ENCODE measurements at places on chromosomes 3 and 15.

GRCh38 chr3:94961423-94962100 is 898.7 kb downstream of the NSUN3 start:
- DNase-seq, result no peak
- no peaks in the 10 kb centered on the region for H3K27me3 ChIP-seq
- H3K27ac ChIP-seq, result no peak overlapping the region
- H3K4me3 ChIP-seq, result no peak overlapping the region

- no peak for DNase-seq
- no peak overlapping the region for H3K4me3 ChIP-seq
- H3K36me3 ChIP-seq, result peaks cover 3% of the 10 kb centered on the region
- H3K27ac ChIP-seq, result peak overlapping the region; percentile 11
Observed at GRCh38 chr3:120059081-120059864, 35.0 kb downstream of the GSK3B start.

DNA sequence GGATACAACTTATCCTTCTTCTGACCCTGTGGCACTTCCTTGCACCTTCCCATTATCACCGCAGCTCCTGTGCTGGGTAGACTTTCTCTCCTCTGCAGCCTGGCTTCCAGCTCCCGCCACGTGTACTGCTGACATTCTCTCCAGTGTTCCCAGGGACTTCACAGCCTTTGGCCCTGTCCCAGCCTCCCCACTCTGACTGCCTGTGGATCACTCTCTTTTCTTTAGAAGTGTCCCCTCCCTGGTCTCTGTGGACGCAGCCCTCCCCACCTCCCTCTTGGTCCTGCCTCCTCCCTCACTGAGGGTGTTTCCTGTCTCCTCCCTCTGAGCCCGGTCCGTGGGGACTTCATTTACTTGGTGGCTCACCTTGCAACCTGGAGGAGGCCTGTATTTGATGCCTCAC is 17.4 kb downstream of the PDIA5 start:
- H3K36me3 ChIP-seq, result no peaks in the 10 kb centered on the region
- no peaks in the 10 kb centered on the region for H3K27me3 ChIP-seq
- peaks cover 36% of the 10 kb centered on the region for H3K4me1 ChIP-seq
- H3K4me3 ChIP-seq, result no peak overlapping the region

DNA sequence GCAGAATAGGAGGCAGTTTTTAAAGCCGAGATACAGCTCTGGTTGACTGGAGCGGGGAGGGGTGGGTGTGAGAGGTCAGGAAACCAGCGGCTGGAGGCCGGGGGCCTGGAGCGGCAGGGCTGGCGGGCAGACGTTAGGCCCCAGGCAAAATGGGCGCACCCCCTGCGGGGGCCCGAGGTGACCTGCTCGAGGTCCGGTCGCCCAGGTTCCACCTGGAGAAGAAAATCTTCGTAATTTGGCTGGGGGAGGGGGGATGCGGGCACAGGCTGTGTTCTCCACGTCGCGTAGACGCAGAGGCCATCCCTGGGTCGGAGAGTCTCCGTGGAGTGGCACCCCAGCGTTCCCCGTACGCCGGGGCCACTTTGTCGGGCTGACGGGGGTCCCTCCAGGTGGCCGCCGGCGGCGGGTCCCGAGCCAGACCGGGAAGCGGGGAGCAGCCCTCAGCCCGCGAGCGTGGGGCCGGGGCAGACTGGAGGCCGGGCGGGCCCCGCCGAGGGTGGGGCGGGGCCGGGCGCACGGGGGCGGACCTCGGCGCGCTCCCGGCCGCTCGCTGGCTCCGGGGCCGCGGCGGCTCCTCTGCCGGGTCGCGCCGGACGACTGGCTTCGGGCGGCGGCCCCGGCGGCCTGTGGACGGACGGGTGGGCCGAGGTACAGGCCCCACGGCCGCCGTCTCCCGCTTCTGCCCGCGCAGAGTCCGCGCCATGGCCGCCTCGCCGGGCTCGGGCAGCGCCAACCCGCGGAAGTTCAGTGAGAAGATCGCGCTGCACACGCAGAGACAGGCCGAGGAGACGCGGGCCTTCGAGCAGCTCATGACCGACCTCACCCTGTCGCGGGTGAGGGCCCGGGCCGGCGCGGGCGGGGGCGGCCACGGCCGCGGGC is at the start of gene CRTC3:
Gene CRTC3, plus strand, starts transcription at position 553 of the 879 bp plus-strand sequence. Its CDS starts 149 bp downstream, at position 702.
- H3K36me3 ChIP-seq, result peaks cover 5% of the 10 kb centered on the region
- peak within 1 kb of the TSS; percentile 93 for H3K4me3 ChIP-seq
- peaks cover 38% of the 10 kb centered on the region for H3K4me1 ChIP-seq
- H3K27me3 ChIP-seq, result no peaks in the 10 kb centered on the region

DNA sequence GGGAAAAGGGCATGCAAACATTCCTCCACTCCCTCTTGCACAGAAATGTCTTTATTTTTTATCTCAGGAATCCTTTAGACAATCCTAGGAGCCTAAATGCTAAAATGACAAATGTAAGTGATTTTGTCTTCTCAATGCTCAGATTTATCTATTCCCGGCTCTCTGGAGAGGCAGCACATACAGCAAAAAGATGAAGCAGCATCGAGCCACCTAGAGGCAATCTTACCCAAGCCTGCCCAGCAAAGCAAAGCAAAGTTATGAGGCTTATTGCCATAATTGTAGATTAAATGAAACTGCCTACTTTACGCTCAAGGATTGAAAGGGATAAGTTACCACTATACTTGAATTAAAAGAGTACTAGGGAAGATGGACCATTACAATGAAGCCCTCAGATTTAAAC is 750.4 kb upstream of the NR2F2 start:
- peaks cover 2% of the 10 kb centered on the region for H3K36me3 ChIP-seq
- H3K4me1 ChIP-seq, result no peaks in the 10 kb centered on the region
- H3K4me3 ChIP-seq, result no peak overlapping the region

DNA sequence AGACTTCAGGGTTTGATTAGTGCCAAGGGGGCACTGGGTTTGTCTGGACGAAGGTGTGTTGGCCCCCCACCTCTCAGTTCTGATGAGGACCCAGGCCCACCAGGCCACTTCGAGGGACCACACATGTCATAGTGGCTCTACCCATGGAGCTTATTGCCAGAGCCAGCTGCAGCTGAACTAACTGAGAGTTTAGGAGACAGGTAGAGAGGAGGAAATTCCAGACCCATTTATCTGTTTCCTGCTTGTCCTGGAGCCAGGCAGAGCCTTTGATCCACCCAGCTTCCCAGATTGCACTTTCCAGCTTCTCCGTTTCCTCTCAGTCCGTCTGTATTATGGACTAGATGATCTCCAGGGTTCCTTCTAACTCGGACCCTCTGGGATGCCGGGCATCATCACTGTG is 20.9 kb downstream of the SLC24A1 start:
- no peaks in the 10 kb centered on the region for H3K36me3 ChIP-seq
- no peaks in the 10 kb centered on the region for H3K27me3 ChIP-seq
- no peak overlapping the region for H3K27ac ChIP-seq

- no peaks in the 10 kb centered on the region for H3K4me1 ChIP-seq
- no peak for DNase-seq
- H3K4me3 ChIP-seq, result no peak overlapping the region
- no peak overlapping the region for H3K27ac ChIP-seq
Observed at GRCh38 chr3:41175365-41175764, 23.9 kb upstream of the CTNNB1 start.

- no peaks in the 10 kb centered on the region for H3K36me3 ChIP-seq
- DNase-seq, result no peak
- H3K27ac ChIP-seq, result no peak overlapping the region
- H3K4me3 ChIP-seq, result no peak overlapping the region
- no peaks in the 10 kb centered on the region for H3K27me3 ChIP-seq
Observed at GRCh38 chr3:157360044-157360443, 76.6 kb upstream of the PTX3 start.

GRCh38 chr3:100073049-100073713 is 41.1 kb downstream of the FILIP1L start:
- H3K27ac ChIP-seq, result peak overlapping the region; percentile 62
- H3K4me3 ChIP-seq, result peak overlapping the region; percentile 56
- H3K27me3 ChIP-seq, result no peaks in the 10 kb centered on the region
- H3K4me1 ChIP-seq, result peaks cover 61% of the 10 kb centered on the region

DNA sequence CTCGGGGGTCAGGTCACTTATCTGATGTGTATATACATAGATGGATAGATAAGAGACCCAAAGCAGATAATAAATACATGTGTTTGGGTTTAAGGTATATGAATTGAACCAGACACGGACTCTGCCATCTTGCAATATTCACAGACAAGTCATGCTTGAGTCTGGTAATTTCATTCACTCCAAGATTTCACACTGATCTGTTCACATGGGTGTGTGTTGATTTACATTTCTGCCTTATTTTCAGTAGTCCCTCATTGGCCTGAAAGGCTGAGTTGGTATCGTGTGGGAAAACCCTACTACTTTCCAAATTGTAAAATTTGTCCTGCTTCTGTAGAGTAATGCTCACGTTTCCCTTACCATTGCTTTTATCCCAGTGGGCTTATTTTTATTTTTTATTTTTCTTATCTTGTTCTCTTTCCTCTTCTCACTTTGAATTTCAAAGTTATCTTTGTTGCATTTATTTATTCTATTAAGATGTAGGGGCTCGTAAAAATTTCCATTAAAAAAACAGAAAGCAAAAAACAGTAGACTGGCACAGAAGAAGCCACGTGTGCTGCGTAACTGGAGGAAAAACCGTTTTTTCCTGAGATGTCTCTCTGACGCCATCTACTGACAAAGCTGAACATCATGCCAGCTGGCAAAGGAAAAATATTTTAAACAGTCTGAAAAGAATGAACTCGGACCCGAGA is 10.8 kb upstream of the MFSD1 start:
- peak overlapping the region; percentile 77 for H3K27ac ChIP-seq
- H3K36me3 ChIP-seq, result peaks cover under 1% of the 10 kb centered on the region
- no peaks in the 10 kb centered on the region for H3K27me3 ChIP-seq
- peak overlapping the region; percentile 71 for H3K4me3 ChIP-seq
- DNase-seq, result peak; percentile 25

- H3K36me3 ChIP-seq, result no peaks in the 10 kb centered on the region
- no peak overlapping the region for H3K4me3 ChIP-seq
- H3K27me3 ChIP-seq, result no peaks in the 10 kb centered on the region
- no peak overlapping the region for H3K27ac ChIP-seq
- DNase-seq, result no peak
Observed at GRCh38 chr15:99141943-99142342, 37.1 kb downstream of the SYNM start.

- no peak overlapping the region for H3K27ac ChIP-seq
- no peak for DNase-seq
- H3K4me1 ChIP-seq, result no peaks in the 10 kb centered on the region
- H3K4me3 ChIP-seq, result no peak overlapping the region
Observed at GRCh38 chr3:146221276-146221675, 29.6 kb downstream of the PLSCR4 start.

GRCh38 chr15:25362545-25362944 is 76.3 kb downstream of the UBE3A start:
- DNase-seq, result no peak
- H3K4me1 ChIP-seq, result peaks cover 10% of the 10 kb centered on the region
- no peak overlapping the region for H3K27ac ChIP-seq
- no peak overlapping the region for H3K4me3 ChIP-seq
- no peaks in the 10 kb centered on the region for H3K27me3 ChIP-seq

- H3K27ac ChIP-seq, result no peak overlapping the region
- no peaks in the 10 kb centered on the region for H3K27me3 ChIP-seq
- H3K4me3 ChIP-seq, result no peak overlapping the region
- no peaks in the 10 kb centered on the region for H3K4me1 ChIP-seq
Observed at GRCh38 chr3:22297436-22297835, 546.4 kb upstream of the ZNF385D start.

DNA sequence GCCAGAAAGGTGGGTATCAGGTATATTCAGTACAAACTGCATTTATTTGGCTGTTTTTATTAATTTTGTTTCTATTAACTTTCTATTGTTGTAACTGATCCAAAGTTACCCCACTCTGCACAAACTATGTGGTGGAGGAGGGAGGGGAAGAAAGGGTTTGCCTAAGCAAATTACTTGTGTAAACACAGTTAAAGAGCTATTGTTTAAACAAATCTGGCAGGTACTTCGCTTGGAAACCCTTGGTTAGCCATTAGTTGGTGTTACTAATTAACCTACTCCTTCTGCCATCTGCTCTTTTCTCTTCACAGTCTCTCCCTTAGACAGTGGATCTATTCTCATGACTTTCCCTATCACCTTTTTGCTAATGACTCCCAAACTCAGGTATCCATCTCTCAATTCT is 328.4 kb upstream of the NECTIN3 start:
- H3K27me3 ChIP-seq, result no peaks in the 10 kb centered on the region
- H3K27ac ChIP-seq, result no peak overlapping the region
- H3K4me1 ChIP-seq, result no peaks in the 10 kb centered on the region
- H3K36me3 ChIP-seq, result no peaks in the 10 kb centered on the region
- H3K4me3 ChIP-seq, result no peak overlapping the region

- H3K4me3 ChIP-seq, result no peak overlapping the region
- H3K27ac ChIP-seq, result no peak overlapping the region
- H3K27me3 ChIP-seq, result peaks cover 41% of the 10 kb centered on the region
- H3K36me3 ChIP-seq, result no peaks in the 10 kb centered on the region
- H3K4me1 ChIP-seq, result no peaks in the 10 kb centered on the region
- no peak for DNase-seq
Observed at GRCh38 chr15:94845390-94845716, 614.0 kb downstream of the MCTP2 start.

GRCh38 chr15:28459279-28459678 is 73.5 kb downstream of the GOLGA8G start:
- H3K4me1 ChIP-seq, result no peaks in the 10 kb centered on the region
- H3K36me3 ChIP-seq, result no peaks in the 10 kb centered on the region
- H3K27ac ChIP-seq, result no peak overlapping the region
- DNase-seq, result no peak

Data from activated T-cell treated with anti-CD3 and anti-CD28 coated beads, Interleukin-2, amount 50 U/mL, for 72 hours (primary cell).